ENCODE measurements at places on chromosomes 3 and 15.
A peak's percentile ranks its signal among the peaks of the same experiment; 100 is the strongest.

- DNase-seq, result no peak
Observed at GRCh38 chr3:105139881-105140560, 226.7 kb upstream of the ALCAM start.

DNA sequence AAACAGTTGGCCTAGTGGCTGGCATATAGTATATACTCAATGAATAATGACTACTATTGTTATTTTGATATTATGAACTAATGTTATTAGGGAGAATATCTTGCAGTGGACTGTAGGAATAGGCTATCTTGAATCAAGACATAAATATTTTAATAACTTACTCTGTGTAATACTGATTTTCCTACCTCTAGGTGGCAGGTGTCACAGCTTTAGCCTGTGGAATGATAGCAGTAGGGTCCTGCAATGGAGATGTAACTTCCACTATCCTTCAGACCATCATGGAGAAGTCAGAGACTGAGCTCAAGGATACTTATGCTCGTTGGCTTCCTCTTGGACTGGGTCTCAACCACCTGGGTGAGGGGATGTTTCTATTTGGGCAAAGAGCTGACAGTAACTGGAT lies 6.5 kb downstream of the PSMD2 start:
- DNase-seq, result peak; percentile 26

GRCh38 chr15:38670128-38671005 lies 105.8 kb upstream of the RASGRP1 start:
- no peak for DNase-seq

DNA sequence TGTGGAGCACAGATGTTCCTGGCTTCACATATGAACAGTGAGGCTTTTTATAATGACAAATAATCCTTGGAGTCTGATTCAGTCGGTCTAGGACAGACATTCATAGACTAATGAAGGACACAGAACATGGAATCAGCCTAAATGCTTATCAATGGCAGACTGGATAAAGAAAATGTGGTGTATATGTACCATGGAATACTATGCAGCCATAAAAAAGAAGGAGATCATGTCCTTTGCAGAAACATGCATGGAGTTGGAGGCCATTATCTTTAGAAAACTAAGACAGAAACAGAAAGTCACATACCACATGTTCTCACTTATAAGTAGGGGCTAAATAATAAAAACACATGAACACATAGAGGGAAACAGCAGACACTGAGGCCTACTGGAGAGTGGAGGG lies 19.9 kb upstream of the LPP start:
- DNase-seq, result no peak

DNA sequence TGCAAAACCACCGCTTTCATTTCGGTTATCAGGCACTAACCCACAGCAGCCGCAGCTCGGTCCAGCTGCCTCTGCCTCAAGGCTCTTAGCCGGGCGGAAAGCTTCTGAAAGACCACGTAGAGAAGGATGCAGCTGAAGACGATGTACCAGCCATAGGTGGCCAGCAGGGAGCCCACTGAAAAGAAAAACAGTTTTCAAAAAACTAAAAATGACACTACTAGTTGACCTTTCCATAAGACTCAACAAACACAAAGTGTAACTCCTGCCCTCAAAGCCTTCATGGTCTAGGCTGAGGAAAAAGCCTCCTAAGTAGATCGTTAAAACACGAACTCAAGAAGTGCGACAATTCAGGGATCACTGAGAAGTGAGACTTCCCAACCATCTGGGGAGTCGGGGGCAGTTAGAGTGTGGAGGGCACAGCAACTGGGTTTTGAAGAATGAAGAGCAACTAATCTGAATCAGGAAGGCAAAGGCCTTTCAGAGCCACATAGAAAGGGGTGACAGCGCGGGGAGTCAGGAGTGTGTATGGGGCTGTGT lies 716 bp downstream of the SELENOS start:
- peak; percentile 40 for DNase-seq

- DNase-seq, result no peak
Observed at GRCh38 chr3:61594964-61595285, 33.6 kb downstream of the PTPRG start.

- DNase-seq, result no peak
Observed at GRCh38 chr3:109325109-109325508, 8.8 kb upstream of the DPPA2 start.

DNA sequence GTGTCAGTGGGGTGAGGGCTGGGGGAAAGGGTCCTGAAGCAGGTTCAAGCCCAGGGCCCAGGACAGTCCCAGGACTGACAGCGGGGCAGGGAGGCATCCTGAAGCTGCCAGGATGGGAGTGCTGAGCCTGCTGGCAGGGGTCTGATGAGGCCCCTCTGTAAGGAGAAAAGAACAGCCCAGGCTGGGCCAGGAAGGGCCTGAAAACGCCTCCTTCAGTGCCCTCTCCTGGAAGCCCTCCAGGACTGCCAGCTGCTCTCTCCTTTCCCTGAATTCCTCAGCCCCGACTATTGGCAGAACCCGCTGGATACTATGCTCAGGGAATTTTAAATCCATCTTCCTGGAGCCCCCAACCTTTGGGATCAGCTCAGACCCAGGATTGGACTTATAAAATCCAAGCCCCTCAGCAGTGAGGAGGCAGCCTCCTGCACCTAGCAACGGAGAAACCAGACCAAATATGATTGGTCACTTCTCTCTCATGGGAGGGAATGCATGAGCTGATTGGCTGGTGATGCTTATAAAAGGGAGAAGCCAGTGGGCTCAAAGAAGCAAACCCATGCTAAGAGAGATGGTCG lies 203.5 kb upstream of the LINGO1 start:
- peak; percentile 41 for DNase-seq

- no peak for DNase-seq
Observed at GRCh38 chr15:91881569-91882297, 28.2 kb downstream of the SLCO3A1 start.

- no peak for DNase-seq
Observed at GRCh38 chr3:149003653-149004305, 12.4 kb downstream of the GYG1 start.

GRCh38 chr3:89025185-89025584 lies 82.2 kb upstream of the EPHA3 start:
- peak; percentile 45 for DNase-seq

DNA sequence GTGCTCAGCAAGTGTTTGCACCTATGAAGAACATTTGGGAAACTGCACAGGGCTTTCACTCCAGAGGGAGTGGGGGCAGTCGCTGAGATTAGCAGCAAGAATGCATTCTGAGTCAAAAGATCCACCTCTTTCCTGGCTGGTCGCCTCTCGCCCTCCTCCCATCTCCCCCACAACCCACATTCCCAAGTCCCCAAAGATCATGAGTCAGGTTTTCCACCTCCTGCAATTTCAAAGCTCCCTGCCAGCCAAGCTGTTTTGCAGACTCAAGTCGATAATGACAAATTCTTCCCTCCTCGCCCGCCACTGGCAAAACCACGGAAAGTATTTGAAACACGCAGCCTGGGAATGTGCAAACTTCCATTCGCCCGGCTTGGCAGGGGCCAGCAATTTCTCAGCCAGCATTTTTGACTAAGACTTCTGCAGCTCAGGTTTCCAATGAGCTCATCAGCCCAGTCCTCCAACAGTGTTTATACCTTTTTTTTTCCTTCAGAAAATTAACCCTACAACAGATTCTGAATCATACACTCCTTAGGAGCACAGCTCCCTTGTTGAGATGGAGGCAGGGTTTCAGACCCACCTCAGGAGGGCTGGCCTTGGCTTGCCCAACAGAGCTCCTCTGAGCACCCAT lies 181.4 kb downstream of the SMAD6 start:
- peak; percentile 100 for DNase-seq

DNA sequence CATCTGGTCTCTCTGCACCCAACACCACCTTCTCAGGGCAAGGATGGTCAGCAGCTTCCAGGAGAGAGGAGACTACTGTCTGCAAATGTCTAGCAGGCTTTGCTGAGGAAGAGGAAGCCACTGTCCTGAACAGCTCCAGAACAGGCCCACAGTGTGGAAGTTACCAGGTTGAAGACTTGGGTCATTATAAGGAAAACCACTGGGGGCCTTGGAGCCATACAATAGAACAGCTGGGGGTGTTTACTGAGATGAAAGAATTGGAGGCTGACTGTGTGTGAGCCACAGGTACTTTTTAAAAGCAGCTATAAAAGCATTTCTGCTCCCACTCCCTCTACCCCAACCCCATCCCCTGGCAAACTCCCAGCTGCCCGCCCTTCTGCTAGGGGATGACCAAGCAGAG lies 24.2 kb downstream of the SRGAP3 start:
- DNase-seq, result no peak

DNA sequence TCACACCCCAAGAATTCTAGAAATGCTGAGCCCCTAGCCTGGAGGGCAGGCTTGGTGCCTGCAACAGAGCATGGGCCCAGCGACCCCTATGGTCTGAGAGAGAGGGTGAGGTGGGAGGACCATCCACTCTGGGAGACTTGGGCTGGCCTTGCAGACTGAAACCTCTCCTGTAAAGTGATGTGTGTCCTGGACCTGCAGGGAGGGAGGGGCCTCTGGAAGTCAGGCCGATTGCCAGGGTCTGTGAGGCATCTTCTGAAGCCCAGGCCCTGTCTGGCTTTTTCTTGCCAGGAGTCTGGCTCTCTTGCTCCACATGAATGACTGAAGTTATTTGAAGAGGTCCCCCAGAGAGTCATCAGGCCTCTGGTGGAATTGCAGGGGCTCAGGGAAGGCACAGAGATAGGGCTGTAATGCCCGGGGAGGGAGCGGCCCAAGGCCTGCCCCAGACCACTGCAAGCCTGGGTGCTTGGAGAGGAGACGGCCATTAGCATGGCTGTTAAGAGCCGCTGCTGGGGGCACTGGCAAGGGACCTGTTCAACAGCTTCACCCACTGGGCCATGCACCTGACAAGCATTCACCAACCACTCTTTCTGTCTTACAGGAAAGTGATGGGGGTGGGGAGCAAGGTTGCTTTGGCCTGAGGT lies 56.0 kb upstream of the CHRNA7 start:
- DNase-seq, result no peak

DNA sequence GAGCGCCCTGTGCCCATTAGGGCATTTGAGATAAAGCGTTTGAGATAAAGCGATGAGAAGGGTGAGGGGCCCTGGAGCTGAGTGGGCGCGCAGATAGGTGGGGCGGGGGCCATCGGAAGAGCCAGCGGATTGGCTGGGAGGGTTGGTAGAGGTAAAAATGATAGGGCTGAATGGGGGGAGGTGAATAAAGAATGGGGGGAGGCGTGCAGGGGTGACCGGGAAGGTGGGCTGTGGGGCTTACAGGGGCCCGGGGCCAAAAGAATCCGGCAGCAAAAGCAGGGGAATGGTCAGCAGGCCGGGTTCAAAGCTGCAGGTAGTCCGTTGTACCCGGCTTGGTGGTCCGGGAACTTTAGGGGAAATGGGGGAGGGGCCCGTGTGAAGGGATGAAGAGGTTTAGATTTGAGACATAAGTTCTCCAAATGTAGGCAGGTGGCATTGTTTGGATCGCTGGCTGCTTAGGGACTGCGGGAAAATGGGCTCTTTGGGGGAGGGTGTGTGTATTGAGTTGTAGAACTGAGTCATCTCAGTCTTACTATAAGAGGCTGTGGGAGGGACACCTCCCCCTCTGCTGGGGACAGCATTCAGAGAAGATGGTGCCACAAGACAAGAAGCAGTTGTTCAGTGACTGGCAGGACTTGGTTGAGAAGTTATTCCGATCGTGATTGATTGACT lies 610 bp downstream of the ARID3B start:
- peak; percentile 21 for DNase-seq

- DNase-seq, result no peak
Observed at GRCh38 chr15:44596511-44597010, 59.6 kb downstream of the EIF3J start.

DNA sequence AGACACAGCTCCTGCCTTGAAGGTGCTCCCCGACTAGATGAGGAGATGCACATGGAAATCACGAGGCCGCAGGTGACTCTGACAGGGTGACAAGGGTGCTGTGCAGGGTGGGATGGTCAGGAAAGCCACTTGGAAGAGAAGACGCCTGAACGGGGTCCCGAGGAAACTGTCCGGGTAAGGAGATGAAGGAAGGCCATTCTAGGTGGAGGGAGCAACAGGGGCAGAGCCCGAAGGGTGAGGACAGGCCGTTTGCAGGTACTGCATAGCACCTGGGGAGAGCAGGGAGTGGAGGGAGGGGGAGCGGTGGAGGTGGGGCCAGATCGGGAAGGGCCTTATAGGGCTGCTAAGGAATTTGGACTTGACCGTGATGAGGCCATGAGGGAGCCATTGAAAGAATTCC lies 105.6 kb upstream of the DLG1 start:
- no peak for DNase-seq

- DNase-seq, result peak; percentile 36
Observed at GRCh38 chr3:195270079-195270816, 711 bp downstream of the XXYLT1 start.

DNA sequence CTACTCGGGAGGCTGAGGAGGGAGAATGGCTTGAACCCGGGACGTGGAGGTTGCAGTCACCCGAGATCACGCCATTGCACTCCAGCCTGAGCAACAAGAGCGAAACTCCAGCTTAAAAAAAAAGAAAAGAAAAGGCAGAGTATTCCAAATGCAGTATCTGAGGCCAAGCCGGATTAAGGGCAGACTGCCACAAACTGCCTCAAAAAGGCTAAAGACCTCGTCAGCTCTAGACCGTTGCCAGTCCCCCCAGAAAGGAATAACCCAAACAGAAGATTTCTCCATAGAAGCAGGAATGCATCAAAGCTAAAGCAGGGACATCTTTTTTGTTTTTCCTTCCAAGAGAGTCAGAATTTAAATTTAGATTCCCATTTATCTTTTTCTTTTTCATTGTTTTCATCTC lies 72.9 kb downstream of the TM4SF4 start:
- peak; percentile 41 for DNase-seq

DNA sequence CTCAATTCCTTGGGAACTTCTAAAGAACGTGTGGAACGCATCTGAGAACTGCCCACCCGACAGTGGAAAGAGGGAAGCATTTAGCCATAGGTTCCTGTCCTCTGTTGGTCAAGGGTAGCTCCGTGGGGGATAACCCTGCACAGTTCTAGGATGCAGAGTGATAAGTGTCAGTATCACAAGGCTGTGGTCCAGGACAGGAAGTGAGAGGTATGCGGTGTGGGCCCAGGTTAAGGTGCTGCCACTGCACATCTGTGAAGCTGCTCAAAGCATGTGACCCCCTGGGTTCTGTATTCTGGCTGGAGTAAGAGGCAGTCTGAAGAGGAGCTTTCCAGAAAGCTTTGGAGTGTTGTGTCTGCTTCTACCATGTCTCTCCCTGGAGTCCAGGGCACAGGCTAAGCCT lies 51.7 kb upstream of the HES1 start:
- DNase-seq, result no peak

DNA sequence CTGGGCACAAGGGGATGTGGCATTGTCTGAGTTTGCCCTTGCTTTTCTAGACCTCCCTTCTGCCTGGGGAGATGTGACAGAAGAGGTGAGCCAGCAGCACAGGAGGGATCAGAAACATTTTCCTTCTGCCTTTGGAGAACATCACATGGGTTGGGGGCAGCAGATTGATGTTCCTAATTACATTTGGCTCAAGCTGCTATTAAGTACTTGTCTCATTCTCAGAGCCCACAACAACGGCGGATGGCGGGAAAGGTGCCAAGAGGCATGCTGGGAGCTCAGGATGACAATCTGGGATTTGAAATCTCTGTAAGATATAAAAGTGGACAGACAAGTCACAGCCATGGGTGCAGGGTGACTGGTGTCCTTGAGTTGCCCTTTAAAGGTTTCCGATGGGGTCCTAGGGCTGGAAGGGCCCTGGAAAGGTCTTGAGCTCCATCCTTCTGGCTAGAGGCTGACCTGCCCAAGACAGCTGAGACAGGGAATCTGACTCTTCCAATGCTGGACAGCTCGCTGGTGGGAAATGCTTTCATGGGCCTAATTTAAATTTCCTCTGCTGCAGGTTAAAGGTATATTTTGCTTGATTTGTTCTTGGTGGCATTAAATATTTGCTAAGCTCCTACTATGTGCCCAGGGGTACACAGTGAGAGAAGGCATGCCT lies 2.4 kb upstream of the CORO2B start:
- no peak for DNase-seq
